ENCODE measurements at places on chromosomes 4 and X.

- DNase-seq = no peak
Measured at GRCh38 chr4:119493886-119494285, 134.7 kb downstream of the PDE5A start.

- DNase-seq = no peak
Measured at GRCh38 chr4:52868133-52868532, 6.0 kb downstream of the RASL11B start.

GRCh38 chr4:38062088-38062775, 102.0 kb downstream of the PTTG2 start:
- DNase-seq = no peak

DNA sequence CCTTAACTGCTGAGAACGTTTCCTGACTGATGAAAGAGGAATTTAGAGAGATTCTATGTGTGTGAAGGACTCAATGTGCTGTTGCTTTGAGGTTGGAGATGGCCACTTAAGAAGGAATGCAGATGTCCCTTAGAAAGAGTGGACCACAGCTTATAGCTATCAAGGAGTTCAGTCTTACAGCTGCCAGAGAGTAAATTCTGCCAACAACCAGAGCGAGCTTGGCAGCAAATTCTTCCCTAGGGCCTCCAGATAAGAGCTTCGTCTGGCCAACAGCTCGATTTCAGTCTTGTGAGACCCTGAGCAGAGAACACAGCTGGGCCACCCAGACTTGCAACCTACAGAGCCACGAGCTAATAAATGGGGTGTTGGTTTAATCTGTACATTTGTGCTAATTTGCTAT, 21.8 kb downstream of the MID1 start:
- DNase-seq = no peak

DNA sequence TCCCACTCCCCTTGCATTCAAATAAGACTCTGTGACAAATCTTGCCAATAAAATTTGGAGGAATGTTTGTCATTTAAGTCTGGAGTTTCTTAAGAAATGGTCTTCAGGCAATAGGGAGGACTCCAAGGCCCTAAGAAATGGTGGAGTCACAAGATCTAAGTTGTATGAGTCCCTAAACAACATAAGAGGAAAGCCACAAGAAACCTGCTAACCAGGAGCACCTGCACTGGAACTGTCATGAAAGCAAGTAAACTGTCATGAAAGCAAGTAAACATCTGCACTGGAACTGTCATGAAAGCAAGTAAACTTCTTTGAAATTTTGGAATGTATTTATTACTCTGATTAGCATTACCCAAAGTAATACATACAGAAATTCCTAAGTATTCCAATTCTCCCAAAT, 3.5 kb downstream of the CNOT6L start:
- DNase-seq = no peak

DNA sequence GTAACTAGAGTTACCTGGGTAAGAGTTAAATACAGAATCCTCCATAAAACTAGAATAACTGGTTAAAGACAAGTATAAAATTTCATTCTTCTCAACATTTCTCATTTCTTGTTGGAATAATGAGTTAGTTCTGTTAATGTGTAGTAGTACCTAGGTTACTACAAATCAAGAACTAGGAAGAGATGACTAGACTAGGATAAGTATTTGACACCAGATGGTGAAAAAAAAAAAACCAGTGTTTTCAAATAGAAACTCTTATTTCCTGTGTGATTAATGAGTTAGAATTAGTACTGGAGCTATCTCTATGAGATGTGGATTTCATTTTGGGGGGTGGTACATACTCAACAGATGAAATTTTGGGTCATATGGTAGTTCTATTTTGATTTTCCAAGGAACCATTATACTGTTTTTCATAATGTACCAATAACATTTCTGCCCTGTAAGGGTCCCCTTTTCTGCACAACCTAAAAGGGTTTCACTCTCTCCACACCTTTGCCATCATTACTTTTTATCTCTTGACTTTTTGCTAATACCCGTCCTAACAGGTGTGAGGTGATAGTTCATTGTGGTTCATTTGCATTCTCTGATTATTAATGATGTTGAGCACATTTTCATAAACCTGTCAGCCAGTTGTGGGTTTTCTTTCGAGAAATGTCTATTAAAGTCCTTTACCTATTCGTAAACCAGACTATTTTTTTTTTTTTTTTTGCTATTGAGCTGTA, 1.7 kb upstream of the VCX start:
- DNase-seq = no peak

- no peak for DNase-seq
Measured at GRCh38 chrX:47489507-47490275, 6.7 kb upstream of the ZNF41 start.

DNA sequence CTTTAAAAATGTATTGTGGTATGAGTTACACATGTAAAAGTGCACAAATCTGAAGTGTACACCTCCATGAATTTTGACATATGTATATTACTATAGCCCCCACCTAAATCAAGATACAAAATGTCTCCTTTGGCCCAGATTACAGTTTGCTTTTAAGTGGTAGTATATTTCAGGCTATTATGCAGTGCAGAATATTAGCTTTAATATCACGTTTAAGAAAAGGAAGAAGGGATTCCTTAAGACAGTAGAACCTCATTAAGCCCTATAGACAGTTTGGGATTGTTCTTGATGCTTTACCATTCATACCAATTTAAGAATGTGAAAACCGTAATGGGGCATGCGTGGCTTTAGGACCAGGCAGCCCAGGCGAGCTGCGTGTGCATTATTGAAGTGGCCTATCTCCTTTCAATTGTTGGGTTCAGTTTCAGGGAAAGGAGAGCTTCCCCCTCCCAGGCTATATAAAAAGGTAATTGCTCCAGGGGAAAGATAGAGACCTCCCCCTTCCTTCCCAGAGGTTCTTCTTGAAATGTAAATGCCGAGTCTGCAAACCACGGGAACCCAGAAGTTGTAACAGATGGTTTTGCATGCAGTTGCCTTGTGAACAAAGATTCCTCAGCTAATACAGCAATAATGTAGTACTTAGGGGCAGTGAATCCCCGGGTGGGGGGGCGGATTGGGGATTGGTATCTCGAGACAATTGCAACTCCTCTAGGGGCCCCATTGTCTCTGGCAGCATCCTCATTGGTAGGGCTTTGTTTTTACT, 106.1 kb downstream of the UCHL1 start:
- DNase-seq = no peak

- DNase-seq = no peak
Measured at GRCh38 chr4:163638909-163639308, 144.4 kb downstream of the TMA16 start.

GRCh38 chrX:46850771-46851170, 13.9 kb downstream of the RP2 start:
- DNase-seq = no peak

DNA sequence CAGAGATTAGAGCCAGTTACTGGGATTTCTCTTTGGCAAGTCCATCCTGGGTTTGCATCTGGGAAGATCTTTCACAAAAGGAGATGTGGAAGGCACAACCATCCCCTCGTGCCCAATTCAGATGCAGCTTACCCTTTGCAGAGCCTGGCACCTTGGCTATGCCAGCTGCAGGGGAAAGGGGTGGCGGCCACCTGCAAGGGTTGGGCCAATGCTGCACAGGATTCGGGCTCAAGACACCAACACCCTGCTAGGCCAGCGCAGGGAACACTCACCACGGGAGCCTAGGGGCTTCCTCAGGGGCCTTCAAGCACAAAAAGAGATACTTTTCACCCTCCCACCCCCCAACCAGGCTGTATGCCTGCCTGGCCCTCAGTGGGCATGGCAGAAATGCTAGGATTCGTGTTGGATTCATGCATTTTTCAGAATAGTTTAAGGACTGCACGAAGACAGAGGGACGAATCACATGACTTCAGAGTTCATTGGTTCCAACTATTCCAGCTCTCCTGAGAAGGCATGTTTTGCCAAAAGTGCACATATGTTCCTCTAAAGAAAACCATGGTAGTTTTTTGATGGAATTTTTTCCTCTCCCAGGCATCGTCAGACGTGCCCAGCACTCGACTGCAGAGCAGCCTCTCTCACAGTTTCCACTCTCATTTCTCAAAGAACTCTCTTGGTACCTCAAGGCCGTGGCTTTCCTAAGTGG, 94.4 kb downstream of the PHKA2 start:
- no peak for DNase-seq

DNA sequence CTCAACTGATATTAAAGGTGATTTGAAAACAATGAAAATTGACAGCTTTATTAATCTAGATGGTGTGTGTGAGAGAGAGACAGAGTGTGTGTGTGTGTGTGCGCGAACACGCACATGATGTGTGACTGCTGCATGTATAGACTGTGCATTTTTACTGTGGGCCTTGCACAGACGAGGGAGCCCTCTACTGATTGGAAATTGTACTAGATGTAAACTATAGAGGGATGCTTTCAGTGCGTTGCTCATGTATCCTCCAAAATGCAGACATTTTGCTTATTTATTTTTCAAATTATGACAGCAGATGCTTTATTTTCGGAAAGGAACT, 168.4 kb upstream of the GK2 start:
- no peak for DNase-seq

GRCh38 chrX:120749141-120749846, 119.4 kb upstream of the C1GALT1C1 start:
- DNase-seq = peak; percentile 41

- no peak for DNase-seq
Measured at GRCh38 chr4:19944251-19944650, 307.5 kb upstream of the SLIT2 start.

GRCh38 chr4:8255698-8256441, 13.7 kb upstream of the HTRA3 start:
- no peak for DNase-seq

GRCh38 chrX:19887911-19888879, 795 bp upstream of the SH3KBP1 start:
- DNase-seq = peak; percentile 30
